Left colon (tissue), 2 donors: ENCODE measurements at places on chromosomes 7 and 10. TPM values are rescaled to one million over a fixed set of nuclear protein-coding genes. Genes with fewer than 3 reads are reported as not detected.
A peak's percentile ranks its signal among the peaks of the same experiment; 100 is the strongest.

DNA sequence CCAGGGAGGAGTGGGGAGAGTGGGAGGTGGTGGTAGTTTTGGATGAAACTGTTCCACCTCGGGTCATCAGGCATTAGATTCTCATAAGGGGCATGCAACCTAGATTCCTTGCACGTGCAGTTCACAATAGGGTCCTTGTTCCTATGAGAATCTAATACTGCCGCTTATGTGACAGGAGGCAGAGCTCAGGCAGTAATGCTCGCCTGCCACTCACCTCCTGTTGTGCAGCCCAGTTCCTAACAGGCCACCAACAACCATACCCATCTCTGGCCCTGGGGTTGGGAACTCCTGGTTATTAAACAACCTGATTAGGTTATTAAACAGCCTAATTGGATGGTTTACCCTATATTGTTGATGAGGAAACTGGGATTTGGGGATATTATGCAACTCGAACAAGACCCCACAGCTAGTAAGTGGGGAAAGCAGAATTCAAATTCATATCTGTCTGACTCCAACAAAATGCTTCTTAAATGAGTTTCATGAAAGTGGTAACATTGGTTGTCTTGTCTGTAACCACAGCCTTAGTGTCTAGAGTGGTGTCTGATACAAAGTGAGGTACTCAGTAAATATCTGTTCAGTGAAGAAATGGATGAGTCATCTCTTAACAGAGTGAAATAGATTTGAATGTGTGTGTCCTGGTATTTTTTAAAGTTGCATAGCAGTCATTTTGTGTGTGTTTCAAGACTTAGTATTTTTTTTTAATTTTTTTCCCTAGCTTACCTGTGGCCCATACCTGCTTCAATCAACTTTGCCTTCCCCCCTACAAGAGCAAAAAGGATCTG, 101.6 kb downstream of the HECTD2 start:
- no peak for DNase-seq

- no peak for DNase-seq
Measured at GRCh38 chr7:136230210-136230609, 253.1 kb upstream of the MTPN start.

DNA sequence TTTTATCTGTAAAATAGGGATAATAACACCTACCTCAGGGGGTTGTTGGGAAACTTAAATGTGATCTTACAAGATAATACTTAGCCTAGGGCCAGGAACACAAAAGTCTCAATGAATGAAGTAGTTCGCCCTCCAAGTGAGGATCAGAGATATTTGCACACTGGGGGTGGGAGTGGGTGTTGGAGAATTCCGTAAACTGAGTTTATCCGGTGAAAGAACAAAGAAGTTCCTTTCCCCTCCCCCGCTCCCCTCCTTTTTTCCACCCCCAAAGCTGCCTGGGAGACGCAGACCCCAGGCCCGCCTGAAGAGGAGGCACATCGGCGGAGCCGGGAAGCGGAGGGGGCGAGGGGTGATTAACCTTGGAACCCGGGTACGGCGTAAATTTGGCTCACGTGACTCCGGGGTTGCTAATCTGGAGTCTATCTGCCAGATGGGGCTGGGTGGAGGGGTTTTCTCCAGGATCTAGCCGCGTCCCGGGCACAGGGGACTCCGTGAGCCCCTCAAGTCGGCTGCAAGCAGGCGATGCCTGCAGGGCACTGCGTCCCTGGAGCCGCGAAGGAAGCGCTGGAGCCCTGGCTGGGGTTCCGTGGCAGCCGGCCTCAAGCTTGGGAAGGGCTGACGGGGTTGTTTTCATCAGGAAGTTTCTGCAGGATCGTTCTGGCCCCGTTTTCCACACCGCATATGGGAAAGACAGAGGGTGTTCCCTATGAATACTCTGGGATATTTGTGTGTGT, 1.4 kb upstream of the PODXL start:
- DNase-seq, result no peak

GRCh38 chr10:78976825-78977755, 91.7 kb upstream of the ZMIZ1 start:
- DNase-seq, result no peak

GRCh38 chr10:101668566-101668965, 26.4 kb downstream of the FBXW4 start:
- no peak for DNase-seq

GRCh38 chr10:102507521-102507920, 3.7 kb downstream of the SUFU start:
- DNase-seq, result no peak

DNA sequence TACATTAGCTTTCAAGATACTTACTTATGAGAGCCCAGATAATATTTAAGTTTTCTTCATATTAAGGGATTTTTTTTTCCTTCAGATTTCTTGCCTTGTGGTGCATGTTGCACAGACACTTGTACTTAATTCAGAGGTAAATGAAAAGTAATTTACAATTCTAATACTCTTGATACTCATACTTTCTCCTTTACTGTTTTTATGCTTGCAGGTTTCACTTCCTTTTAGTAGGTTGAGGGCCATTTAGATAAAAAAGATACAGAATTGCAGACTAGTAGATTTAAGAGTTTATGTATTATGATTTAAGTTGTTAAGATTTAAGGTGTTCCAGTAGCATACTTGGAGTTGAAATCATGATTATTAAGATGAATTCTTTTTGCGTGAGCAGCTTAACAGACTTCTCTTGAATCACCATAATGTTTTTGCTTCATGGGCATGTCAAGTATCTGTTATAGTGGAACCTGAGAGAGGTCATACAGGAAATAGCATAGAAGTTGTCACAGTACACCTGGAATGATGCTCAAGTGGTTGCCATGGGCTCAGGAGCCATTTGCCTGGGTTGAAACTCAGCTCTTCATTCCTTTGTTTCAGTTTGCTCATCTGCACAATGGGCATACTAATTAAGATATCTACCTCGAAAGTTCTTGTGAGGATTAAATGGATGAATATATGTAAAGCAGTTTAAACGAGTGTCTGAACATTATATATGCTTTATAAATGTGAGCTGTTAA, 174.8 kb upstream of the PRPS1L1 start:
- DNase-seq, result no peak

GRCh38 chr7:17545348-17545747, 246.9 kb downstream of the AHR start:
- DNase-seq, result no peak

- DNase-seq, result no peak
Measured at GRCh38 chr10:71187600-71187999, 24.8 kb upstream of the UNC5B start.

- no peak for DNase-seq
Measured at GRCh38 chr10:16470747-16471146, 33.9 kb downstream of the PTER start.

DNA sequence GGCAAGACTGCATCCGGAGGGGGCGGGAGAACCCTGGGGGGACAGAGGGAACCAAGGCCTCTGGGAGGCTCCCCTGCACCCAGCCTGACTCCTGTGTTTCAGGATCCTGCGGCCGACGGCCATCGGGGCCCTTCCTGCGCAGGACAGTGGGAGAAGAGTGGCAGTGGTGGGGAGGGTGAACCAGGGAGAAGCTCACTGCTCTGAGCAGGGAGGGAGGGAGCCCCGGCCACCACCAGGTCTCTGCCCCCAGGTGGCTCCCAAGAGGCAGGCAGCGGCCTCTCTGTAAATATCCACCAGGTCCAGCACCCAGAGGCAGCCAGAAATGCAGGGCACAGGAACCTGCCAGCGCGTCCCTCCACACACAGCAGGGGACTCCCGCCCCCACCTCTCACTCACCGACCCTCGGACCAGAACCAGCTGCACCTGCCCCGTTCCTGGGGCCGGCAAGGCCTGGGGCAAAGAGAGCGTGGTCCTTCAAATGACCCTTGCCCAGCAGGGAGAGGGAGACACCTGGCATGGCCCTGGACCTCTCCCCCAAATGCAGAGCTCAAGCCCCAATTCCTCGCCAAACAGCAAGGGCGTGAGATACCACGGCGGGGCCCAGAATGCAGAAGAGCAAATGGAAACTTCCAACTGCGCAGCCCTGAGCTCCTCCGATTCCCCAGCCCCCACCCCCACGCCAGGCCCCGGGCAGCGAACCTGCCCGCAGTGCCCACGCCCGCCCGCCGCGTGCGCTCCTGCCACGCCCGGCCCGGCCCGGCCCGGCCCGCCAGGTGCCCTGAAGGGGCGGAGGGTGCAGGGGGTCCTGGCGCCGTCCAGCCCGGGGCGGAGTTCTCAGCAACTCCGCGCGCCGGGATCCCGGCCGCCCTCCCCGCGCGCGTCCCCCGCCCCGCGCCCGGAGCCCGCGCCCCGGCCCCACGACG, 805 bp downstream of the RASGEF1A start:
- peak; percentile 26 for DNase-seq

H2BK1 gene
- not detected for total RNA-seq

ASB10 gene
- not detected for total RNA-seq

STEAP4 gene
- 3.8 TPM for total RNA-seq

PILRA gene
- total RNA-seq, result 5.2 TPM

MMD2 gene
- total RNA-seq, result not detected

CTAGE8 gene
- 4.0 TPM for total RNA-seq
